ENCODE measurements at places on chromosomes 3 and 15.

- DNase-seq, result no peak
Observed at GRCh38 chr3:1092771-1093170, at the start of gene CNTN6. TSS of gene CNTN6 (plus strand) at chr3:1093024. CDS start at chr3:1148009, 54,985 bp downstream.

DNA sequence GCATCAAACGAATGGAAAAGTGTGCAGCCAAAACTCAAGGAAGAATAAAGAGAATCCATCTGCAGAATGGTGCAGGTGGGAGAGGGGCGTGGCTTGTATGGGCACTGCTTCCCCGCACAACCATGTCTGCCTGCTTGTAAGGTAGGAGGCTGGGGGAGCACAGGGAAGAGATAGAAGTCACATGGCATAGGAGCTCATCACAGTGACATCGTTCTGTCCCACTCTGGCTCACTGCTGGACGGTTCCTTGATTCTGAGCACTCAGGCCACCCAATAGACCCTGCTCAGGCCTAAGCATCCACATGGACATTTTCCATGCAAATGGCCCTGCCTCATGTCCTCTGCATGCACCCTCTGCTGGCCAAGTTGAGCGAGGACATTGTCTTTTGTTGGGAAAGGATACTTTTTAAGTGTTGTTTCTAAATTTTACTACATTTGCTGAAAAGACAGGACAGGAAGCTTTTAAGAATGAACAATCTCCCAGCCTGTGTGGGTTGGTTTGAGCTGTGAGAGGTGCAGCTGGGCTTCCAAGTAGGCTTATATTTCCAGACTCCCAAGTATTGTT lies 3.1 kb downstream of the MYLK start:
- DNase-seq, result no peak

DNA sequence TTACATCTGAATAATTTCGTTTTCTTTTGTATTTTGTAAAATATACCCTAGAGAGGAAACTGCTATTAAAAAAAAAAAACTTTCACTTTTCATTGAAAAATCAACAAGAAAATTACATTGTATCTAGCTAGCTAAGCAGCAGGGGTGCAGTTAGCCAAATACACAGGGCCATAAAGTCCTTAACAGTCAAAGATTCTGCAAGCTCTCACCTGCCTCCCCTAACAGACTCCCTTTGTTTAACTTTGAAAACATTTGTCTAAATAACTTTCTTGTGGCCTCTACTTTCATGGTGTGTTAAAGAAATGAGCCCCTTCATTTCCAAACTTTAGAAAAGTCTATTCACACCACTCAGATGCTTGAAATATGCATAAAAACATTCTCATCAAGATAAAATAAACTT lies 23.3 kb downstream of the CBLB start:
- DNase-seq, result no peak

DNA sequence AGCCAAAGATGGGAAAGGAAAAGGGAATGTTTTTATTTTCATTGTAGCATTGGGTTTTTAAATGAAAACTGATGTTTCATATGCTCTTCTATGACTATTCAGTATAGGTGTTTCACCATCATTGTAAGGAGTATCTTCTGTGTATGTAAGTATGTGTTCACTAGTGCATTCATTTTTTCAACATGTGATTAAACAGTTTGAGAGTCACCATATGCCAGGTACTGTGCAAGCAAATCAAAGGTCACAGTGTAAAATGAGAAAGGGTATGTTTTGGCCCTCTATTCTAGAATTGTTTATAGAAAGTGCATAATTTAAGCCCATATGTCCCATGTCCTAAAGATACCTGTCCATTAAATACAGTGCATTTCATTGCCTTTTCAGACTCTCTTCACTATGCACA lies 207.2 kb downstream of the ZBTB20 start:
- DNase-seq, result no peak

DNA sequence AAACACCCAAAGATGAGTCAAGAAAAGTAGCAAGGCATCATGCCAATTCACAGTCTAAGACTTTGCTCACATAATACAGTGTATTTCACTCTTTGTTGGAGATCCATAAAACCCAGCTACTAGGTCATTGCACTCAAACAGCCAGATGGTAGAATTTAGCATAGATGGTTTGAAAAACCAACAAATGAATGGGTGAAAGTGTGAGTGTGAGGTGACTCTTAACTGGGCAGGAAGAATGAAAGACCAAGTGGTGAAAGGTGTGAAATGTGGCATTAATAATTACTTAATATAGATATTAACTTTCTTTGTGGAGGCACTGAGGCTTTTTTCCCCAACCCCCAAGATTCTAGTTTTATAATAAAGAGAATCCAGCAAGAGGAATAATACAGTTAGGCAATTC lies 159.5 kb downstream of the SQOR start:
- no peak for DNase-seq
